Activated CD4-positive, alpha-beta memory T cell treated with anti-CD3 and anti-CD28 coated beads for 36 hours (primary cell): ENCODE measurements at places on chromosomes 5 and 9. TPM values are rescaled to one million over a fixed set of nuclear protein-coding genes. Genes with fewer than 3 reads are reported as not detected.

Gene MYORG
- 1.9 TPM for total RNA-seq

Gene FCN1
- total RNA-seq: not detected

Gene PCDHB3
- not detected for total RNA-seq

Gene KCNV2
- total RNA-seq: not detected

Gene STK32A
- total RNA-seq: not detected

Gene ALDH1A1
- total RNA-seq: not detected

Gene DIPK1B
- not detected for total RNA-seq

Gene ADAMTS12
- total RNA-seq: not detected

Gene PITX1
- total RNA-seq: 0.22 TPM

Gene GBGT1
- total RNA-seq: 3.2 TPM

Gene ZNF782
- total RNA-seq: 2.8 TPM

Gene MSX2
- not detected for total RNA-seq

Gene CNTFR
- total RNA-seq: not detected

Gene AIF1L
- 0.85 TPM for total RNA-seq

Gene RNF180
- not detected for total RNA-seq
